ENCODE measurements at places on chromosomes 11 and 22. TPM values are rescaled to one million over a fixed set of nuclear protein-coding genes. Genes with fewer than 3 reads are reported as not detected.

Gene FAT3
- total RNA-seq: not detected

Gene MLC1
- not detected for total RNA-seq

Gene CACNA1I
- total RNA-seq: not detected

Gene ZNF214
- total RNA-seq: 1.9 TPM

Gene TMPRSS4
- total RNA-seq: not detected

Gene F2
- total RNA-seq: not detected

Gene PHF21B
- total RNA-seq: not detected

Gene MIOX
- total RNA-seq: not detected

Gene HTR3B
- total RNA-seq: not detected

Gene CRYBA4
- total RNA-seq: not detected

Gene OR6A2
- 0.43 TPM for total RNA-seq

All from thoracic aorta endothelial cell (primary cell).